ENCODE measurements at places on chromosomes 5 and 9.

DNA sequence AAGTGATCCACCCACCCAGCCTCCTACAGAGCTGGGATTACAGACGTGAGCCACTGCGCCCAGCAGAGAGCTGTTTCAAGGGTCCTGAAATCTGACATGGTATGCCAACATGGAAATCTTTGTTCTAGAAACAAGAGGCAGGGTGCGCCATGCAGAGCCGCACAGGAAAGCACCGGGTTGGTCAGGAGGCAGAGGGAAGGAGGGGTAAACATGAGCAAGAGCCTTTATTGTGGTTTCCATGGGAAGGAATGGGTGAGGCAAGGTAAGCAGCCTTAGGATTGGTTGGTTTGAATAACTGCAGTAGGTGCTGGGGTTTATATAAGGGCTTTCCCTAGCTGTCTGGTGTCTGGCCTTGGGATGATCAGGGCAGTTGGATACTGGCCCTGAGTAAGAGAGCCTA, 5.5 kb upstream of the EXOSC2 start:
- no peak for DNase-seq

DNA sequence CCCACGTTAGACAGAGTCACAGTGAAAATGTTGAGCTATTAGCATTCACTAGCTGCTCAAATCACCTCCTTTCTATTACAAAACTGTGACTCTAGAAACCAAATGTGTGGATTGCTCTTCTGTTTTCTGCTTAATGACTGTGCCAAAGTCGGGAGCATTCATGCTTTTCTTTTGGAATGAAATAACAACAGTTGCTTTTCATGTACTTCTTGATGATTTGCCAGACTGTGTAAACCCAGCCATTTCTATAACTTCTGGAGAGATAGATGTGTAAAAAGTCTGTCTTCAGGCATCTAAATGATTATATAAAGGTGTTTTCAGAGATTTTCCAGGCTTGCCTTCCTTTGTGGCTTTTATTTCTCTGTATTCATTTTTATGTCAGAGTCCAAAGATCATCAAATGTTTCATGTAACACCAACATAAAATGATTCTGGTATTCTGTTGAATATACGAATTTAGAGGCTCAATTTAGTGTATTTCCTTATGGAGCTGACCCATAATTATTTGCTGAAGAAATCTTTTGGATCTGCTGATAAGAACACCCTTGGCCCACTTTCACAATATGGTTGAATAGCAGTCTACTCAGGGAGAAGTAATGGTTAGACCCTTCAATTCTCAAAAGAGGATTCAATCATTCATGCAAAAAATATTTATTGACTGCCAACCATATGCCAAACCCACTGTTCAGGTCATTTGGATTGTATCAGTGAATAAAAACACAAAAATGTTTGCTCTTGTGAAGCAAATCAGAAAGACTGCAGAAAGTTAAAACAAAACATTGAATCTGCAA, 581.2 kb downstream of the CDH18 start:
- DNase-seq, result no peak

DNA sequence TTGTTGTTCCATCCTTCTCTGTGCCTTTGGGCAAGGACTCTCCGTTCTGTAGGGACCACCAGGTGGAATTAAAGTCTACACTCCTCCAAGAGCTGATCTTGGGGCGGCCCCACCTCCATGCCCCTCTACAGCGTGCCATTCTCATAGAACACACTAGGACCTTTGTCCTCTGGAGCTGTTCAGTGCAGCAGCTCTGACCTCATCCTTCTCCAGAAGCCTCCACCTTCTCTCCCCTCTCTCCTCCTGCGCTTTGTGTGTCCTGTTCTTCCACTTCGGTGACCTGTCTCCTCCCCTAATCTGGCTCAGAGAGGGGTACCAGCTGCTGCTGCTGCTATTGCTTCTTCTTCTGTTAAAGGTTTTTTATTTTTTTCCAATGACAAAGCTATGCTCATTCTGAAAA, 1.8 kb upstream of the MACROH2A1 start:
- no peak for DNase-seq

DNA sequence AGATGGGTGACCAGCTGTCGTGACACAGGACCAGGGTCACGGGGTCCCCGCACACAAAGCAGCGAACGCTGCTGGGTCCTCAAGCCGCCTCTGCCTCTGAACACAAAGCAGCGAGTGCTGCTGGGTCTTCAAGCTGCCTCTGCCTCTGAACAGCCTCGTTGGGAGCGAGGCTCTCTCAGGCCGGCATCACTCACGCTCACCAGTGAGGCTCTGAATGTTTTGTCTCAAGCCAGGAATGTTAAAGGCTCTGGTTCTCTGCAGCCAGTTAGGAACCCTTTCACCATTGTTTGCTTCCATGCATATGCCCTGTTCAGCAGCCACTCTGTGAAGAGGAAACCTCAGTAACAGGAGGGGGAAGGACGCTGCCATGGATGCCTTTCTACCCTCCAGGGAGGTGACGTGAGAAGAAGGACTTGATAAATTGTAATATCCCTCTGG, 82.7 kb upstream of the TAF11L2 start:
- no peak for DNase-seq

- DNase-seq, result no peak
Observed at GRCh38 chr5:63263411-63263810, 684.8 kb downstream of the LRRC70 start.

- no peak for DNase-seq
Observed at GRCh38 chr5:59358005-59358861, 535.3 kb downstream of the PDE4D start.

- DNase-seq, result no peak
Observed at GRCh38 chr9:38651400-38652042, 31.1 kb upstream of the ANKRD18A start.

GRCh38 chr9:136380381-136380780, 6.9 kb upstream of the CARD9 start:
- no peak for DNase-seq

GRCh38 chr5:59299006-59299405, 594.5 kb downstream of the PDE4D start:
- DNase-seq, result no peak

Measured in activated naive CD8-positive, alpha-beta T cell treated with anti-CD3 and anti-CD28 coated beads, Interleukin-2, amount 10 ng/mL, durations not matched to agents 7 days and 5 days (primary cell).